ENCODE measurements at places on chromosomes 1 and 21.

- DNase-seq, result no peak
Measured at GRCh38 chr1:9397997-9398526, 105.4 kb downstream of the SPSB1 start.

- DNase-seq, result no peak
Measured at GRCh38 chr1:178060789-178061556, 32.9 kb upstream of the RASAL2 start.

DNA sequence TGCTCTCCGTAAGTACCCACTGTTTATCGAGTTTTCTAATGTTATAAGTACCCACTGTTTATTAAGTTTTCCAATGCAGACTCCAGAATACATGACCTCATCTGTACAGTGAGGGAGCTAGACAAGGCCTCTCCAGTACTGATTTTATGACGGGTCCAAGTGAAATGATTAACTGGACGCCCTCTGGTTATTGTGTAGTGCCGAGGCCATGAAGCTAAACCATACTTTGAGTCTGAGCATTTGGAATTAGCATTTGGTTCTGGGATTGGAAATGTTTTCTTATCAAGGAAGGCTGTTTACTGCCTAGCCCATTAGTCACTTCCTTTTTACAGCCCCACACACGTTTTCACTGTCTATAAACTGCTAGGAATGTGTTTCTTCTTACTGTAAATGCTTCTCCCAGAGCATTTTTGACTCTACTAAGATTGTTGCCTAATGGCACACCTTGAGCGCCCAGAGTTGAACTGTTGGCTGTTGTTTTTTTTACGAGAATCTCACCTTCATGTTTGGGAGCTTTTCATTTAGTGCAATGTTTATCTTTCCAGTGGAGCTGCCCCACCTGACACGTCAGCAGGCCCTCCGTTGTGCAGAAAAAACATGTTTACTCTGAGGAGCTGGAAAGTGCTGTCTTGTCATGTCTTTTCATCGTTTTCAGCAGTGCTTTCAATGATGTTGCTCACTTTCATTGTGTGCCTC lies 26.9 kb downstream of the SPATA46 start:
- peak; percentile 18 for DNase-seq

- DNase-seq, result no peak
Measured at GRCh38 chr1:166017395-166017794, 149.4 kb downstream of the FAM78B start.

DNA sequence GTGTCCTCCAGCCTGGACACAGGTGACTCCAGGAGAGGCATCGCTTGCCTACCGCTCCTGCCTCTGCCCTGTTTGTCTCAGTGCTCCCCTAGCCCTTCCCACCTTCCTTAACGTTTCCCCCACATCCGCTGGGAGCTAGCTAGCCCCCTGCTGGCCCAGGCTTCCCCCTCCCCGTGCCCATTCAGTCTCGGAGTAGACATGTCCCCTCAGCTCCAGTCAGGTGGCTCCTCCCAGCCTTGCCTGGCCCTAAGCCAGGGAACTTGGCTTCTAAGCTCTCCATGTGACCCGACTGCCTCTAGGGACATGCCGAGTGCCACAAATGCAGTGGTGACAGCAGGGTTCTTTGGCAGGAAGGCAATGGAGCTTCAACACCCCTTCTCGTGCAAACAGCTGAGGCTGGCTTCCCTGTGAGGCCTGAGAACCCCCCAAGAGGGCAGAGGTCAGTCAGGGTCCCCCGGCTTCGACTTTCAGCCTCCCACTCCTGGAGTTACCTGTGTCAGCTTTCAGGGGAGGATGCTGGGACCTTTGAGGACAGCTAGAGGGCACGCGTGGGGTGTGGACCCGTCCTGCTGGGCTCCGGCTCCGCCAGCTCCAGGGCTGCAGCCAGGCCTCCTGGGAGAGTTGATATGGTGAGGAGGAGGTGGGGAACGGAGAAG lies 16.2 kb downstream of the DRAXIN start:
- peak; percentile 97 for DNase-seq

- no peak for DNase-seq
Measured at GRCh38 chr1:67094191-67094590, 40.2 kb upstream of the SLC35D1 start.

GRCh38 chr1:228735871-228736586 lies 750 bp downstream of the RHOU start:
- DNase-seq, result peak; percentile 32

DNA sequence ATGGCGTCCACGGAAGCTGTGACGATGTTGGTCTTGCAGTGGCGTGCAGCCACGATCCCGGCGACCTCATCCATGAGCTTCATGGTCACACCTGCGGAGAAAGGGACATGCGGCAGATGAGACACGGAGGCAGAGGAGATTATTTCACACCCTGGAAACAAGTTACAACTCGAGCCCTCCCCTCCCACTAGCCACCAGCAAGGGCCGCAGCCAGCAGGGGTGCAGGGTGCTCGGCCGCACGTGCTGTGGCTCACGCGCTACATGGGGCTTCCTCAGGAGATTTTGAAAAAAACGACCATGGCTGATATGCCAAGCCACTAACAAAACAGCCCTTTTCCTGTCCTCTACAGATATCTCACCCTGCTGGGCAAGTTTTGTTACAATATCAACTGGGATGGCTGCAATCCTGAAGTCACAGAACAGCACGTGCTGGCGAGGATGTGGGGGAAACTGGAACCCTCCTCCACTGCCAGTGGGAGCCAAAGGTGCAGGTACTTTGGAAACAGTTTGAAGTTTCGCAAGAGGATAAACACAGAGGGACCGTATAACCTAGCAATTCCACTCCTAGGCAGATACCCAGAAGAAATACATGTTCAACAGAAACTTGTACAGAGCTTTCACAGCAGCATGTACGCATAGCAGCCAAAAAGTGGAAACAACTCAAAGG lies 34.1 kb upstream of the GPR153 start:
- no peak for DNase-seq

DNA sequence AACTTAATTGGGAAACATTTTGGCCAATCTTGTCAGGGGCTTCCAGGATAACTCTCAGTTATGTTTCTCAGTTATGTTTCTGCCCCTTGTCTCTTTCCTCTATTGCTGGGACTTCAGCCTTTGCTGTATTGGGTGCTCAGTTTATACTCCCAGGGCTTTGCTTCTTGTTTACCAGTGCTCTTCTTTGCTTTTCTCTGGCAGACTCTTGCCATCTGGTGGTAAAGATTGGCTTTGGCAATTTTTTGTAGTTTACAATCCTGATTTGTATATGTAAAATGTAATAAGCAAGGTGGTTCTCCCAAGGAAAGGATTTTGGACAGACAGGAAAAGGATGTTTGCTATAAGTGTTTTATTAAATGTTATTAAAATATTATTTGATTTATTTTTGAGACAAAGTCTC lies 37.9 kb downstream of the FABP3 start:
- DNase-seq, result peak; percentile 38

GRCh38 chr1:240100371-240100934 lies 8.8 kb downstream of the FMN2 start:
- DNase-seq, result no peak

DNA sequence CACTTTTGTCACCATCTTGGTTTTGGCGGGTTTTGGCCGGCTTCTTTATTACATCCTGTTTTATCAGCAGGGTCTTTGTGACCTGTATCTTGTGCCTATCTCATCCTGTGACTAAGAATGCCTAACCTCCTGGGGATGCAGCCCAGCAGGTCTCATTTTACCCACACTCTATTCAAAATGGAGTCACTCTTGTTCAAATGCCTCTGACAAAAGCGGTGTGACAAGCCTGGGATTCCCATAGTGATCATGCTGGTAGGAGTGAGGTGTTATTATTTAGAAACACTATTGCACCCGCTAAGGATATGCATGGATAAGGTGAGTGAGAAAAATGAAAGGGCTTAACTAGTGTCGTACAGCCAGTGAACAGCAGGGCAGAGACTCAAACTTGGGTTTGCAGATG lies 111.7 kb upstream of the COA6 start:
- no peak for DNase-seq

- DNase-seq, result no peak
Measured at GRCh38 chr1:230832476-230832875, 35.8 kb downstream of the C1orf198 start.

- DNase-seq, result no peak
Measured at GRCh38 chr1:115725600-115725999, 42.9 kb downstream of the CASQ2 start.

GRCh38 chr1:196121181-196121580 lies 487.1 kb downstream of the KCNT2 start:
- no peak for DNase-seq

DNA sequence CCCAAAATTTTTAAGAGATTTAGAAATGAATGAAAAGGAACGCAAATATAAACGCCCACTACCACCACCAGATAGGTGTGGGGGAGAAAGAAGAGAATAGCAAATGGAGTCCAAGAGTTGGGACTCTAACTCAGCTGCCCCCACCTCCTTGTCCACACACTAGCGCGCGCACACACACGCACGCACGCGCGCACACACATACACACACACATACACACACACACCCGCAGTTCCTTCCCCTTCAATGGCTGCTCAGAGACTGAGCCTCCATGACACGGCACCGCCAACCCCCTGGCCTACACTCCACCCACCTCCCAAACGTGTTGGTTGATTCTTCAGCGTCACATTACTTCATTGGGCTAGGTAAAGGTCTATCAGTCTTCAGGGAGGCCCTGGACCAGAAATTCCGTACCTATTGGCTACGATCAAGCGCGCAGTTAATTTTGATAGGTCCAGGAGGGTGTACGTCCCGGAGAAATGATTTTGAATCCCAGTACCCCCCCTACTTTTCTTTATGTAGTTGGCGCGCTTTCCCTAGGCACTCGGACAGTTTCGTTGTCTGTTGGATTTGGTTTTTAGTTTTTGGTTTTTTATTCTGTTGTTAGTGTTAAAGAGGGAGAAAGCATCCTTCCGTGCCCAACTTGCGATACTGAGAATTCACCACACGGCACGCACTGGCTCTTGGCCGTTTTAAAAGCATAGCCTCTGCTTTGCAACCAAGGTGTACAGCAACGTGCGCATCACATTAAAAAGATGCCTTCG lies at the start of gene ANP32E:
Gene ANP32E, minus strand, starts transcription at position 261 of the 762 bp plus-strand sequence. CDS start 326 bp downstream, outside the sequence.
- peak; percentile 100 for DNase-seq

DNA sequence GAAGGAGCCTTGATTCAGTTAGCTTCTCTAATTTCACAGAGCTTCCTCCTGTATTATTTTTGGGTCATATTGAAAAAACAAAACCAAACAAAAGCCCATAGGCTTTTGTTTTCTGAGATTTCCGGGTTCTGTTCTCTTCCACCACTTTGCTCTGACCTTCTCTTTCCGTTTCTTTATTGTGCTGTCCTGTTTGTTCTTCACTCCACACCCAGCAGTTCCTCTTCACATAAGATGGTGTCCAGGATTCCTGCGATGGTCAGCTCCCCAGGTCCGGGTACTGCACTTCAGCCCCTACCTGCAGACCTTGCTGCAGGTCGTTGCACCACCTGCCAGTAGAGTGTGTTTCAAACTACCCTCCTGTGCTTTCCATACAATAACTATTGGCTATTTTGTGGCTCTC lies 44.6 kb downstream of the GLUL start:
- no peak for DNase-seq

DNA sequence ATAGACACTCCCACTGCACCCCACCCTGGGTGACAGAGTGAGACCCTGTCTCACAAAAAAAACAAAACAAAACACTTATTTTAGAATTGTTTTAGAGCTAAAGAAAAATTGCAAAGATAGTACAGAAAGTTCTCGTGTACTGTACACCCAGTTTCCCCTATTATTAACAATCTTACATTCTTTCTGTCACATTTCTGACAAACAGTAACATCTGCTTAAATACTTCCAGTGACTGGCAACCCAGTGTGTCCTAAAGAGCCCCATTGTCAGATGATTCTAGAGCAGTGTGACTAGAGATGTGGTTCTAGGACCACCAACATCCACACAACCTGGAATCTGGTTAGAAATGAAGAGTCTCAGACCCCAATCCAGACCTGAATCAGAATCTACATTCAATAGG lies 90.5 kb downstream of the LEPR start:
- no peak for DNase-seq

GRCh38 chr1:38009841-38010180 lies 2.7 kb upstream of the UTP11 start:
- DNase-seq, result no peak

DNA sequence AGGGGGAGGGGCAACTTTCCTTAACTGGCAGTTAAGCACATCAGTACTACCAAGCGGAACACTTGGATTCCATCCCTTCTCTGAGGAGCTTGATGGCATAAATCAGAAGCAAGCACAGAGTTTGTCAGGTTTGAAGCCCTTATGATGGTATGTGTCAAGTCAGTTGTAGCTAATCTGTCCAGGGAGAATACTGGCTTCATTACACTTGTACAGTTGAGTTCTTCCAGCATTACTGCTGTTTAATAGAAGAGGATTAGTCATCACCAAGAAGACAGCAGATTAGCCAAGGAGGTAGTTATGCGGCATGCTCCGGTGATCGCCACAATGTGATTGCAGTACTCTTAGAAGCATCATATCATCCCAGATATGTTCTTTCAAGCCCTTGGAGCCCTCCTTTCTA lies 2.1 kb upstream of the TDRD5 start:
- no peak for DNase-seq

DNA sequence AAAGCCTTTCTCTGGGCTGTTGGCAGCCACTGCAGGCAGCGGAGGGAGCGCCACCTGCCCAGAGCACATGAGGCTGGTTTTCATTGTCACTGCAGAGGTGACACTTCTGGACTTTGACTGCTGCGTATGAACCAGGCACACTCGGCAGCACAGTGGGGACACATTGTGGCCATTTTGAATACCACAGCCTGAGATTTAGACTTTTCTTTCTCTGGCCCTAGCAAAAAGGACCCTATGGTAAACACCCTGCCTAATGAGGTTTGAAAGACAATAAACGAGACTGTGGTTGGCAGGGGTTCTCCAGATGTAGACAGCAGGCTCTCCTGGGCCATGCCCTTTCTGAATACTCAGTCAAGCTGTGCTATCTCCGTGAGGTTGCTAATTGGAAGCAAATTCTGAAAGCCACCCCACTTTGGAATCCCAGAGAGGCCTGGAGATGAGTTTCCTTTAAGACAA lies 12.0 kb upstream of the KCNE2 start:
- peak; percentile 81 for DNase-seq

GRCh38 chr1:240611228-240611618 lies 732 bp downstream of the GREM2 start:
- no peak for DNase-seq

GRCh38 chr1:177913762-177914540 lies 55.9 kb downstream of the SEC16B start:
- peak; percentile 50 for DNase-seq

- DNase-seq, result no peak
Measured at GRCh38 chr1:165525708-165526107, 18.1 kb upstream of the LRRC52 start.

GRCh38 chr21:42518215-42518614 lies 4.6 kb downstream of the SLC37A1 start:
- DNase-seq, result no peak

GRCh38 chr1:6004412-6005123 lies 12.3 kb upstream of the NPHP4 start:
- no peak for DNase-seq

- DNase-seq, result no peak
Measured at GRCh38 chr1:172004671-172005070, 163.4 kb downstream of the DNM3 start.

GRCh38 chr1:152022474-152022873 lies 14.3 kb downstream of the S100A11 start:
- no peak for DNase-seq

Data from NCI-H345 (cell line).